ENCODE measurements at places on chromosomes 6 and 20.

GRCh38 chr20:60092729-60093128 lies 134.5 kb downstream of the CDH26 start:
- DNase-seq, result no peak

DNA sequence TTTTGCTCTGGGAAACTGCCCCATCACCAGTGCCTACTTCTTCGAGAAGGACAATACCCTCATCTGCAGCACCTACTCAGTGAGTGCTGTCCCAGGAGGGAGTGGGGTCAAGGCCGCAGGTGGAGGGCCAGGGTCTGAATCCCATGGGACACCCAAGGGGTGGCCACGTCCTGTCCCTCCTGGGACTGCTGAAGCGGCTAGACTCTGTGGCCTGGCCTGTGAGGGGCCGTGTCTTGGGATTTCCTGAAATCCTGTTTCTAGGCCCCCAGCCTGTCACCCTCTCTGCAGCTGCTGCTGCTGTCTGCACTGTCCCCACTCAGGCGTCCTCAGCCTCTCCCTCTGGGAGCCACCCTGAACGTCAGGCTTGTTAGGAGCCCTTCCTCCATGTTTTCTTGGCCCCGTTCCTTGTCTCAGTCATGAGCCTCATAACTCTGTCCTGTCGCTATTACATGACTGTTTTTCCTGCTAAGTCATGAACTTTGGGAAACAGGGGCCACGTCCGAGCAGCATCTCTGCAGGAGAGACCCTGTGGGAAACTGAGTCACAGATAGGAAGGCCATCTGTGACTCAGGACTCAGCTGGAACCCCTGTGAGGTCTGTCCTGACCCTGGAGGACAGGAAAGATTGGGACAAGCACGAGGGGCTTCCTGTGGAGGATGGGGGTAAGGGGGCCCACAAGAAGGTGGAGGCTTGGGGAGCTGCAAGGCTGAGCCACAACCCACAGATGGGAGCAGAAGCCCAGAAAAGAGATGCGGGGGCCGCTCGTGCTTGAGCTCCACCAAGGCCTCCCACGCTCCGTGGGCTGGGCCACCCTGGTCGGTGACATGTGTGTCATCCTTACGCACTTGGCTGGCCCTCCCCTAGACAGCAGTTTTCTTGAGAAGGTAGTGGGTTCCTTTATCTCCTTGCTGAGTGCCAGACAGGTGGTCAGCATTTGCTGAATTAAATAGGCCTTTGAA lies 49.9 kb downstream of the EFCAB8 start:
- no peak for DNase-seq

GRCh38 chr20:15610787-15611186 lies 962.5 kb downstream of the KIF16B start:
- no peak for DNase-seq

GRCh38 chr6:158485431-158485830 lies 74.5 kb upstream of the TMEM181 start:
- no peak for DNase-seq

DNA sequence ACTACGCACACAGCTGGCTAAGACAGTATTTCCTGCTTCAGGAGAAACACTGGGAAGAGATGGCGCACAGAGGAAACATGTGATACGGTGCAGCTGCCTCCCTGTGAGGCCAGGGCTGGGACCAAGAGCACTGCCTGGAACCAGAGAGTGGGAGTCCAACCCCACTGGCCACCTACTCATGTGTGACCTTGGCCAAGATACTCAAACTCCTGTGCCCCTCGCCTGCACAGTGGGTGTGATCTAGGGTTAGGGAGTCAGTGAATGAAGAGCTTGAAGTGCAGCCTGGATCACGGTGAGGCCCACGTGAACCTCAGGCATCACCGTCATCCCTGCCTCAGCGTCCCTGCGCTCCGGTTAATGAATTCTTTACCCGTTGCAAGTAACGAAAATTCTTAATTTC lies 41.7 kb upstream of the MPC1 start:
- no peak for DNase-seq

- DNase-seq, result no peak
Observed at GRCh38 chr6:82924799-82925535, 140.7 kb downstream of the UBE3D start.

DNA sequence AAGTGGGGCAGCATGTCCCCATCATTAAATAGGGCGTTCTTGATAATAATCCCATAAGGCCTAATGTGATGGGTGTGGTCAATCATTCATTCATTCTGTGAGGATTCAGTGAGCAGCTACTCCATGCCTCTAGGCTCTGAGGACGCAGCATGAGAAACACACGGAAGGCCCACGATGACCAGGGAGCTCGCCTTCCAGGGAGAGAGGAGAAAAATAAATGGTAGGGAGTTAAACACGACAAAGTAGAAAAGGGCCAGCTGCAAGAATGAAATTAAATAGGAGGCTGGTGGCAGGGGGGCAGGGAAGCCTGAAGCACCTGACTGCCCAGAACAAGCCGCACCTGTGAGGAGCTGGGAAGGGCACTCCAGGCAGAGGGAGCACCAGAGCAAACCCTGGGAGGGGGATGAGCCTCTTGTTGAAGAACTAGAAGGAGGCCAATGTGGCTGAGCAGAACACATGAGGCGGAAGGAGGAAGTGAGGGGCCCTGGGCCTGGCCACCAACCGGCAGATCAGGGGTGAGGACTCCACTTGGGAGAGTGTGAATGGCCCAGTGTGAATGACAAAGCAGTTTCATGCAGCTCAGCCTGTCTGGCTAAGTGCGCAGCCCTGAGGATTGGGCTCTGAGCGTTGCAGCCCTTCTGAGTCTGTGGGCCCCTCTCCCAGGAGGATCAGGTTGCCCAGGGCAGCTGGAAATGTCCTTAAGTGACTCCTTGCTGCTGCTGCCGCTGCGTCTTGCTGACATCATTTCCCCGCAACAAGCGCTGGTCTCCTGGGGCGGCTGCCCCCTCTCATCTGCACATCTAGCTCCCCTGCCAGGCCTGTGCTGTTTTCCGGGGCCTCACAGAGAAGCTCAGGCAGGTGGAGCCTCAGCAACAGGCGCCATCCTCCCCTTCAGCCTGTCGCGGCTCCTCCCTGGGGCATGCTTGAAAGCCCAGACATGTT lies 99.9 kb downstream of the CDH26 start:
- no peak for DNase-seq

- DNase-seq, result no peak
Observed at GRCh38 chr6:106037060-106037459, 49.1 kb upstream of the PRDM1 start.

GRCh38 chr20:4563534-4563933 lies 158.2 kb upstream of the PRND start:
- no peak for DNase-seq

DNA sequence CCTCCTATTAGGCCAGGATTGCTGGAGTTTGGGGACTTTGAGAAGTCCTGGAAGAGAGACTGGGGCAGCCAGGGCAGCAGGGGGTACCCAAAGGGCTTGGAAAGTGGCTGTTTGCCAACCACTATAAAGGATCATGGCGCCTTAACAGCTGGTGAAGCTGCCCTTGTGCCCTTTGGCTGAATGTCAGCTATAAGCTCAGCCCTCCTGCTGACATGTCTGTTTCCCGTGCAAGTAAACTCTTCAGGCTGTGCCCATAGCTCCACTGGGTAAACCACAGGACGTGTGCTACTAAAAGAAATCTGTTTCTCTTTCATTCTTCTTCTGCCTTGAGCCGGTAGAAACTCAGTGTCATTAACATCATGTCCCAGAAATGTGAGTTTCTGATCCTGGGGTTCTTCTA lies 97.3 kb downstream of the CAP2 start:
- no peak for DNase-seq

DNA sequence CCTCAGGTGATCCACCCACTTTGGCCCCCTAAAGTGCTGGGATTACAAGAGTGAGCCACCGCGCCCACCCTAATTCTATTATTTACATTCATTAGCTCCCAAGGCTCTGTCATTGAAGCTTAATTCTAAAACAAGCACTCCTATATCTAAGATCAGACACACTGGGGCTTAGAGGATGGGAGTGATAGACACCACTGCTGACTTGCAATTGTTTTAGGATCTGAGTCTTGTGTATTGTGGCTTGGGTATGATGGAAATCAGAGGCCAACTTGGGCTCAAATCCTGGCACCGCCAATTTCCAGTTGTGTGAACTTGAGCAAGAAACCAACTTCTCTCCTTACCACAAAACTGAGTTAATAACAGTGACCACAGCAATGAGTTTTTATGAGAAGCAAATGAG lies 34.7 kb downstream of the MTRES1 start:
- no peak for DNase-seq

DNA sequence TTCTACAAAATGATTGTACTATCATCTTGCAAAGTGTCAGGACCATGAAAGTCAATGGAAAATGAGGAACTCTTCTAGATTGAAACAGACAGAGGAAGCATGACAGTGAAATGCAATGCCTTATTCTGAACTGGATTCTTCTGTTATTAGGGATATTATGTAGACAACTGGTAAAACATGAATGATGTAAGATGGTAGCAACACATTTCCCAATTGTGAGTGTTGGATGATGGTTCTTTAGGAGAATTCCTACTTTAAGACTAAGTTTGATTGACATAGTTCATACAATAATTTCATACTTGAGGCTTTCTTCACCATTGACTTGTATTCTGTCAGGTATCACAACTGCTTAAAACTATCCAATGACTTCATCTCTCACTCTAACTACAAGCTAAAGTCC lies 4.5 kb downstream of the UBE3D start:
- DNase-seq, result no peak

GRCh38 chr6:1553562-1554083 lies 56.1 kb upstream of the FOXC1 start:
- DNase-seq, result no peak

DNA sequence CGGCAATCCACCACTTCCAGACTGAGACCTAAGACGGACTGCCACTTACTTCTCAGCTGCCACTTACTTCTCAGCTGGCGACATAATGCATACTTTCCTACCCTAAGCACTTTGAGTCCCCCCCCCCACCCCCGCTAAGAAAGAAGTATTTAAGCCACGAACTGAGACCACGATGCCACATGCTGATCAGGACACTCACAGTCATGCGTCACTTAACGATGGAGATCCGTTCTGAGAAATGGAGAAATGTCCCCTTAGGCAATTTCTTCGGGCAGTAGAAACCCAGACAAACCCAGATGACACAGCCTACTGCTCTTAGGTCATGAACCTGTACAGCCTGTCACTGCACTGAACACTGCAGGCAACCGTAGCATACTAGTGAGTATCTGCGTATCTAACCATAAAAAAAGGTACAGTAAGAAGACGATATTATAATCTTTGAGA lies 690 bp downstream of the IFNGR1 start:
- no peak for DNase-seq

GRCh38 chr20:26135325-26136110 lies 438.9 kb upstream of the ZNF337 start:
- no peak for DNase-seq

DNA sequence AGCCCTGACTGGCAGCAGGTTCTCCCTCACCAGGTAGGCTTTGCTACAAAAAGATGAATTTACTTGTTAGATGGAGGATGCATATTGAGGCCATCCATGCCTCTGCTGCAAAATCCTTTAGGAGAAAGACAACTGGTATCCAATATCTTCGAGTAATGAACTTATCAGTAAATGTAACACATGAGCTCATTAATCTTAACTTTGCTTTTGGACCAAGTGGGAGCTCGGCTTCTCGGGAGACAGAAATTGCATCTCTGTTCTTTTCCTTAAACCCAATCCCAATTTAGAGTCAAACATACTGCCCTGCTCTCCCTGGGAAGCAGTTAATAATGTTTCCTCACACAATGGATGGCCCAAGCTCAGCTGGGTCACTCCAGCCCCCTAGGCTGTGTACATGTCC lies 330.5 kb downstream of the ZFAND3 start:
- no peak for DNase-seq

Measured in suprapubic skin (tissue), 4 donors.